ENCODE measurements at places on chromosomes 5 and 9.

DNA sequence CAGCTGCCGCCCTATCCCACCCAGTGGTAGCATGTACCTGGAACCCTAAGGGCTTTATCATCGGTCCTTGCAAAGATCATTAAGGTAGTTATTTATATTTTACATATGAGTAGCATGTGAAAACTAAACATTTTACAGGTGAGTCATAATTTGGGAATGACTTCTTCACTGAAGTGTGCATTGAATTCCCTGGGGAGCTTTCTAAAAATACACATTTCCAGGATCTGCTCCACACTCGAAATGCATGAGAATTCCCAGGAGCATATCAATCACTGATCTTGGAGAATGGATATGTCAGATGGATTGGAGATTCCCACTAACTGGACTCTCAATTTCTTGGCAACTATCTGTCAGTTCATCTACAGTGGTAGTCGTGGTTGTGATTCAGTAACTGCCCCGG lies 717.5 kb downstream of the IRX1 start:
- no peak for DNase-seq

- no peak for DNase-seq
Observed at GRCh38 chr9:124290053-124290591, 32.4 kb downstream of the NEK6 start.

DNA sequence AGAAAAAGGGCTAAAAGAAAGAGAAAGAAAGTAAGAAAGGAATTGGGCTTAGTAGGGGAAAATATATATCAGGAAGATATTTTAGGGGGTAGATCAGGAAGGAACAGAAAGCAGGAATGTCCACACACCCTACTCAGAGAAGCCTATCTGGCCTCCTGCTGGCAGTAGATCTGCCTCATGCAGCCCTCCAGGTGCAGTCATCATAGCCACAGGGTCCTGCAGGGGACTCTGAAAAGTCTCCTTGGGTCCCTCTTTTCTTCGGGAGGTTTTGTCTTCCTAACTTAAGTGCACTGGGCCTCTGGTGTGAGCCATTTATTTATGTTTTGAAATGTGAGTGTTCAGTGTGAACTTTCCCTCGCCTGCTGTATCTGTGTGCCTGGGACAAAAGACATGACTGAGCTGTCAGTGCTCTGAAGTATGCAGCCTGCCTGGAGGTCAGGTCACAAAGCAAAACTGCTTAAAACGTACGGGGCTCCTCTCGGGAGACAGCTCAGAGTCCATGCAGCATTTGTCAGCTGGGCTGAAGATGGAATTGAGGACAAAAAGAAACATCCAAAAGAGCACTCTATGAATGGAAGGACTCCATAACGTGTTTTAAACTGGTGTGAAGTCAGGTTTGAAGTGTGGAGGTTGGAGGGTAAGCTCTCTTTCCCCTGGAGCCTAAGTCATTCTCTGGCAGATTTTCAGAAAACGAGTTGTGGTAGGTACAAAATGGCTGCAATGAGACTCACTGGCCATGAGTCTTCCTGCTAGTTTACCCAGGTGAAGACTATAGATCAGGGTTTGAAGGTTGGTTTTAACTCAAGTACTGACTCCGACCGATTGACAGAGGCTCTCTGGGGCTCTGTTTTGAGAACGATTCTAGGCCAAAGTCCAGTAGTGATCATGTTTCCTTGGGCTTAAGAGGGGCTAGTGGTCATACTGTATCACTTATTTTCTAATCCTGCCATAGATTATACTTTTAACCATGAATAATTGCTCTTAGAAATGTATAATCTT lies 151.8 kb upstream of the GDNF start:
- DNase-seq: no peak

GRCh38 chr9:104999136-104999535 lies 71.2 kb upstream of the ABCA1 start:
- no peak for DNase-seq

- DNase-seq: no peak
Observed at GRCh38 chr9:109912082-109912582, 132.1 kb downstream of the PALM2AKAP2 start.

DNA sequence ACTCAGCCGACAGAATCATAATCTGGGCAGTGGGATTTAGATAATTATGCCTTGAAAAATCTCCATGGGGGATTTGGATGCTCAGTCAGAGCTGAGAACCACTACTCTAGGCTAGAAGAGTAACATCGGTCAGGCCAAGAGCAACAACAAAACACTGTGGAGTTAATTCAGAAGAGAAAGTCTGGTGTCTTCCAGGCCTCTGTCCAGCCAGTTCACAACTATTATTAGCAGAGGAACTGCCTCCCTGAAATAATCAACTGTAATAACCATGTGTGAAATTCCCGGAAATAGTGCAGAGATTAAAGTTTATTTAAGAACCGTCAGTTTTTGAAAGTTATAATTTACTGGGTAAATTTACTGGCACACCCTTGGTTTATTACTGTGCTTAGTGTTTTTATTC lies 8.2 kb upstream of the MARCHF3 start:
- no peak for DNase-seq

Data from HS-27A (cell line).